ENCODE measurements at places on chromosomes 13 and 19.

DNA sequence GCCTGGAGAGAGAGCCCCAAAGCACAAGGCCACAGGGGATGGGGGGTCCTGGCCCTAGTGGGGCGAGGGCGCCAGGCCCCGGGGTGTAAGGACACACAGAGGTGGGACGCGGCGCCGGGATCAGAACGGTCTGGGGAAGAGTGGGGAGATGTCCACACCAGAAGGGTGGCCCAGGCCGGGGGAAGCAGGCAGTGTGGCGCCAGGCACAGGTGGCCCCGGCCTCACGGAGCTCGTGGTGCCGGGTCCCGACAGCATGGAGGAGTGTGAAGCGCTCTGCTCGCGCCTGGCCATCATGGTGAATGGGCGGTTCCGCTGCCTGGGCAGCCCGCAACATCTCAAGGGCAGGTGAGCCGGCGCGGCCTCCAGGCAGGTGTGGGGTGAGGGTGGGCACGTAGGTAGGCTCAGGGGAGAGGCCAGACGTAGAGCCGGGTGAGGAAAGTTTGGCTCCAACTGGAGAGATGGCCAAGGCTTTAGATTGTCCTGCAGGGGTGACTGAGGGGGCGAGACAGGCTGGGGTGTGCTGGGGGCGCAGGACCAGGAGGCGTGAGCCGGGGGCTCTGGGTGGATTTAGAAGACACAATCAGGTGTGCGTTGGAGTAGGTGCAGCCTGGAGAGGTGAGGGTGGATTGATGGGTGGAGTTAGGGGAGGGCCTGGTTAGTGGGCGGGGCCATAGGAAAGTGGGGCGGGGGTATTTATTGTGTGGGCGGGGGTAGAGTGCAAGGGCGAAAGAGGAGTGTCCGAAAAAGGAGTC lies 2.9 kb upstream of the ARHGAP45 start:
- no peak overlapping the region for H3K27ac ChIP-seq
- no peak for DNase-seq
- H3K4me1 ChIP-seq: peaks cover 37% of the 10 kb centered on the region
- H3K4me3 ChIP-seq: no peak overlapping the region

DNA sequence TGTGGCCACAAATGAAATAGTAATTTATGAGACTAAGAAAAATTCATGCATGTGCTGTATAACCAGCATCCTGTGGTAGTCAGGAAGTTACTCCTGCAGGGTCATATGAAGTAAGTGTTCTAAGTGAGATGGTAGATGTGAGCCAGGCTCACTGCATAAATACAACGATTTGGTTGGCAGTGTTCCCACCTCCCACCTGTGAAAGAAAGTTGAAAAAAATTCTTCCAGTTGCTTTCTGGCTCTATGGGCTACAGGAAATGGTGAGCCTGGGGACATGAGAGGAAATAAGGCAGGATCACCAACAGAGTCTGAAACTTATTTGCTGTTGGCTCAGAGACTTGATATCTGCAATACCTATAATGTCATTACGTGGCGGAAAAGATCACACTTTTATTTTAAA lies 301.7 kb upstream of the SPRY2 start:
- H3K4me1 ChIP-seq: no peaks in the 10 kb centered on the region
- H3K4me3 ChIP-seq: no peak overlapping the region
- H3K27me3 ChIP-seq: no peaks in the 10 kb centered on the region
- no peak overlapping the region for H3K27ac ChIP-seq
- H3K36me3 ChIP-seq: no peaks in the 10 kb centered on the region
- DNase-seq: no peak

DNA sequence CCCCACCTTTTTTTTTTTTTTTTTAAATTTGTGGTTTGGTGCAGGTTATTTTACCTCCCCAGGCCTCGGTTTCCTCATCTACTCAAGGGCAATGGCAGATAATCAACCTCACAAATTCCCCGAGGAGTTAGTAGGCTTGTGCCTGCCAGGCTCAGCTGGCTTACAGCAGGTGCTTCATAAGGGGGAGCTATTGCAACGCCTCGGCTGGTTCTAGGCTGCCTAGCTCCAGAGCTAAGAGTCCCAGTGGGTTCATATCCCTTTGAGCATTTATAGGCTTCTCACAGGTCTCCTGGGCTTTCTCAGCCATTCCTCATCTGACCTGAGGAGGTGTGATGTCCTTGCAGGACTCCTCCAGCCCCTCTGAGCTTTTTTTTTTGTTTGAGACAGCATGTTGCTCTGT lies 10.6 kb downstream of the BCKDHA start:
- no peak overlapping the region for H3K4me3 ChIP-seq
- H3K4me1 ChIP-seq: peaks cover 9% of the 10 kb centered on the region
- H3K27me3 ChIP-seq: no peaks in the 10 kb centered on the region
- H3K36me3 ChIP-seq: peaks cover 10% of the 10 kb centered on the region
- no peak for DNase-seq
- no peak overlapping the region for H3K27ac ChIP-seq

DNA sequence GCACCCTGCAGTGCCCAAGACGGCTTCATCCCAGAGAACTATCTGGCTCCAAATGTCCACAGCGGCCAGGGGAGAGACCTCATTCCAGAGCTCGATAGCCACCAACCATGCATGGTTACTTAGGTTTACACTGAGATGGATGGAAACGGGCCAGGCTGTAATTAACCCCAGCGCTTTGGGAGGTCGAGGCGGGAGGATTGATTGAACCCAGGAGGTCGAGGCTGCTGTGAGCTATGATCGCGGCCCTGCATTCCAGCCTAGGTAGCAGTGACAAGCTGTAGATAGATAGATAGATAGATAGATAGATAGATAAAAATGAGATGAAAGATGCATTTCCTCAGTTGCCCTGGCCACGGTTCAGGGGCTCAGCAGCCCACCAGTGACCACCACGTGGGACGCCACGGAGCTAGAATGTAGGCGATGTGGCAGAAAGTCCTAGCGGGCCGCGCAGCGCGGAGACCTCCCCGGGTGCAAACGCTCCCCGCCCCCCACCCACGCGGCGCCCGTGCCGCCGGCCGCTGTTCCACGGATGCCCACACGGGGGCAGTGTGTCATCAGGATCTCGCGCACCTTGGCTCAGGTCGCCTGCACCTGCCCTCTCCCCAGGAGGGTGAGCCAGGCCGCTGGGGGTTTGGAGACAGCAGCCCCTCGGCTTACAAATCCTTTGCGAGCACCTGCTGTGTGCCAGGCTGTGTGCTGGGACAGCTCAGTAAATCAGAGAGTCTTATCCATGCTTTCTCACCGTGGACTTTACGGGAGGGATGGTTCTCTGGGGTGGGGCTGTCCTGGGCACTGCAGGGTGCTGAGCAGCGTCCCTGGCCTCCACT lies 13.5 kb upstream of the TLE5 start:
- peaks cover 3% of the 10 kb centered on the region for H3K4me1 ChIP-seq
- H3K27ac ChIP-seq: no peak overlapping the region
- no peaks in the 10 kb centered on the region for H3K27me3 ChIP-seq
- no peak overlapping the region for H3K4me3 ChIP-seq
- H3K36me3 ChIP-seq: no peaks in the 10 kb centered on the region

DNA sequence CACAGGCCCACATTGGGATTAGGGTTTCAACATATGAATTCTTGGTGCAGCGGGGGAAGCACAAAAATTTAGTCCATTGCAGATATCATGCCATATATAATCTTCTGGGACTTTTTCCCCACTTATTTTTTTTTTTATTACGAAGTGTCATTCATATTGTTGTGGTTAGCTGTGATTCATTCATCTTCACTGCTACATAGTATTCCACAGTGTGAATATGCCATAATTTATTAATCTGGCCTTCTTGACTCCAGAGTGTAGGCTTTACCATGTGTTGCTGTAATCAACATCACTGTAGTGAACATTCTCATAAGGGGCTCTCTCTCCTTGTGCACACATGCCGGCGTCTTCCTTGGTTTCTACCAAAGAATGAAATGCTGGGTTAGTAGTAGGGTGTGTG lies 53.4 kb upstream of the RGCC start:
- no peak overlapping the region for H3K27ac ChIP-seq
- no peak for DNase-seq
- H3K4me1 ChIP-seq: no peaks in the 10 kb centered on the region
- H3K4me3 ChIP-seq: no peak overlapping the region
- H3K36me3 ChIP-seq: no peaks in the 10 kb centered on the region

GRCh38 chr19:4811328-4812131 lies 20.0 kb downstream of the TICAM1 start:
- H3K27ac ChIP-seq: no peak overlapping the region
- H3K27me3 ChIP-seq: no peaks in the 10 kb centered on the region
- peak; percentile 90 for DNase-seq
- H3K36me3 ChIP-seq: peaks cover 12% of the 10 kb centered on the region
- no peak overlapping the region for H3K4me3 ChIP-seq
- H3K4me1 ChIP-seq: peaks cover 36% of the 10 kb centered on the region

DNA sequence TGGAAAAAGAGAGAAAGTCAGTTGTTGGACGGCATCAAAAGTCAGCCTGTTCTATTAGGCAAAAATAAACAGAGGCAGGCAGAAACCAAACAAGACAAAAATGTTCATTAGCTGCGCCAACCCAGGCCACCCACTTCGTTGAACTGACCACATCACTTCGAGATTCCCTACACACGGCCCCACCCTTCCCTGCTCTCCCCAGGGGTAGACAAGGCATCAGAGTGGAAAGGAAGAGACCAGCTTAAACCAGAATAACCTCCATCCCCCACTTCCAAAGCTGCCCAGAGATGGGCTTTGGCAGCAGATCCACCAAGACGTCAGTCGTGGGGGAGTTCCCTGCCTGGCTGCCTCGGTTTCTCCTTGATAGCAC lies 204.6 kb upstream of the TSHZ3 start:
- H3K27ac ChIP-seq: no peak overlapping the region
- no peaks in the 10 kb centered on the region for H3K4me1 ChIP-seq
- H3K27me3 ChIP-seq: no peaks in the 10 kb centered on the region
- no peaks in the 10 kb centered on the region for H3K36me3 ChIP-seq
- no peak overlapping the region for H3K4me3 ChIP-seq

DNA sequence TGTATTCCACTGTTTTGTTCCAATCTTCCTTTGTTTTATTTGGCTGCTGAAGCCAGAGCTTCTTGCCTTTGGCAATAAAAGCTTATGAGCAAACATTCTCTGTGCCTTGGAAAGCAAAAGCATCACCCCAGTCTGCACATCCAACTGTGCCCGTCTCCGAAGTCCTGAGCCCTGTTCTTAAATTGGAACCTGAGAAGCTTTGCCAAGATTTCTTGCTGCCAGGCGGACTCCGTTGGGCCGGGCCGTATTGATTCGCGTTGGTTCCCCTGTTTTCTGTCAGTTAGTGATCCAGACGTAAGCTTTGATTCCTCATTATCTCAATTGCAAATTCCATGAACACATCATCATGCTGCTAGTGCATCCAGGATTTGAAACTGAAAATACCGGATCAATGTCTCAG lies 793.0 kb downstream of the OLFM4 start:
- H3K27ac ChIP-seq: no peak overlapping the region
- no peaks in the 10 kb centered on the region for H3K4me1 ChIP-seq
- no peaks in the 10 kb centered on the region for H3K27me3 ChIP-seq
- no peak for DNase-seq
- H3K36me3 ChIP-seq: no peaks in the 10 kb centered on the region

DNA sequence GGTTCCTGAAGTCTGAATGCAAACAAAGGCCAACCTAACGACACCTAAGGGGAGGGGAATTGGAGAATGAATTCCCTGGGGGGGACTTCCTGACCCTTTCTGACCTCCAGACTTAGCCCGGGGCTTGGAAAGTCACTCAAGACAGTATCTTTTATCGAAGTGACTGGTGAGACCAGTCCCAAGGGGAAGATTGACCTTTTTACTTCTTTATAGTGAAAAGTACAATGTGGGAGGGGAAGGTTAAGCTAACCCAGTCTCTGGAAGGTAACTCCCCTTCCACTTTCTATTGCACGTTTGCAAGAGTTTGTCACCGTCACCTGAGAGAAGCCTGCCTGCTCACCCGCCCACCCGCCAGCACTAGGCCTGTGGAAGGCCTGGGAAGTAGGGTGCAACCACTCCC lies 111.9 kb downstream of the EFNB2 start:
- no peaks in the 10 kb centered on the region for H3K27me3 ChIP-seq
- H3K27ac ChIP-seq: no peak overlapping the region
- no peak overlapping the region for H3K4me3 ChIP-seq
- no peaks in the 10 kb centered on the region for H3K36me3 ChIP-seq
- no peak for DNase-seq

- no peaks in the 10 kb centered on the region for H3K27me3 ChIP-seq
- peak; percentile 87 for DNase-seq
- peaks cover 31% of the 10 kb centered on the region for H3K4me1 ChIP-seq
- H3K27ac ChIP-seq: no peak overlapping the region
- no peak overlapping the region for H3K4me3 ChIP-seq
Measured at GRCh38 chr19:41570639-41571112, 5.3 kb upstream of the CEACAM21 start.

GRCh38 chr19:29384656-29385055 lies 141.1 kb upstream of the VSTM2B start:
- DNase-seq: no peak
- peaks cover 6% of the 10 kb centered on the region for H3K27me3 ChIP-seq
- no peak overlapping the region for H3K4me3 ChIP-seq
- H3K36me3 ChIP-seq: no peaks in the 10 kb centered on the region

DNA sequence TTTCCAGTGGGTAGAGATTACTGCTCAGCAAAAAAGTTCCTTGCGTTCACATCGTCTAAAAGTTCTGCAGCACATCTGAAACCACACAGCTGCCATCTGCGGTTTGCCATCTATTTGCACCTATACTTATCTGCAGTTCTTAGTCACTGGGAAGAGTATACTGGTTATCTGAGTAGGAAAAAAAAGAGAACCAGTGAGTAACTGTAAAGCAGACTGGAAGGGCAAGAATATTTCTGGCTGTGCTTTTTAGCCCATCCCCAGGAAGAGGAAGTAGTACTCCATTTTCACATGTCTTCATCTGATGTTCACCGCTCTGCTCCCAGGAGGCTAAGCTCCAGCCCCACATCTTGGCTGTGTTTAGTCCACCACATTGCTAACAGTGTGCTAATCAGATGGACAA lies 35.6 kb downstream of the EFNB2 start:
- DNase-seq: no peak
- H3K4me3 ChIP-seq: no peak overlapping the region
- H3K36me3 ChIP-seq: no peaks in the 10 kb centered on the region
- no peaks in the 10 kb centered on the region for H3K4me1 ChIP-seq
- no peak overlapping the region for H3K27ac ChIP-seq

DNA sequence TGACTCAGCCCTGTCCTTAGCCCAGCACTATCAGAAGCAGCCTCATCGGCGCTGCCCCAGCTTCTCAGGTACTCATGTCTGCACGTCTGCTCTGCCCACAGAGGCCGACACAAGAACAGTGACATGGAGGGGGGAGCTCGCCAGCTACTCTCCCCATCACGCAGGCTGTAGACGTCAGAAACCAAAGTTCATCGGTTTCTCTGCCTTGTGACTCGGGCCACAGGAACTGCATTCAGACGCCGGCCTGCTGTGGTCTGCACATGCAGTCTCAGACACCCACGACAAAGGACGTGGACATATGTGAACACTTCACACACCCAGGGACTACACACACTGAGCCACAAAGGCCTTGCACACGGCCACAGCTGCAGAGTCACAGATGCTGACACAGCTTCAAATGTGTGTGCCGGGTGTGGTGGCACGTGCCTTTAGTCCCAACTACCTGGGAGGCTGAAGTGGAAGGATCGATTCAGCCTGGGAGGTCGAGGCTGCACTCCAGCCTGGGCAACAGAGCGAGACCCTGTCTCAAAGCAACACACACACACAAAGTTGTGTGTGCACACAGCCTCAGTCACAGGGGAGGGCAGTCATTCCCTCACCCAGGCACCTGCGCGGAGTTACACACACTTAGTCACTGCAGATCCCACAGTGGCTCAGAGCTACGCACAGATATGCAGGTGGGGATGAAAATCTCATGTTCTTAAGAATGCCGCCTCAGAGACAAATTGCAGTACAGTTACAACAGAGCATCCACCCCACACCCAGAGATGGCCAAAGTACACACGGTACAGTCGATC lies 4.9 kb upstream of the ZFP36 start:
- peak; percentile 91 for DNase-seq
- no peaks in the 10 kb centered on the region for H3K27me3 ChIP-seq
- H3K36me3 ChIP-seq: peaks cover 23% of the 10 kb centered on the region
- peaks cover 83% of the 10 kb centered on the region for H3K4me1 ChIP-seq
- peak overlapping the region; percentile 98 for H3K27ac ChIP-seq
